ENCODE measurements at places on chromosomes 13 and 19.

DNA sequence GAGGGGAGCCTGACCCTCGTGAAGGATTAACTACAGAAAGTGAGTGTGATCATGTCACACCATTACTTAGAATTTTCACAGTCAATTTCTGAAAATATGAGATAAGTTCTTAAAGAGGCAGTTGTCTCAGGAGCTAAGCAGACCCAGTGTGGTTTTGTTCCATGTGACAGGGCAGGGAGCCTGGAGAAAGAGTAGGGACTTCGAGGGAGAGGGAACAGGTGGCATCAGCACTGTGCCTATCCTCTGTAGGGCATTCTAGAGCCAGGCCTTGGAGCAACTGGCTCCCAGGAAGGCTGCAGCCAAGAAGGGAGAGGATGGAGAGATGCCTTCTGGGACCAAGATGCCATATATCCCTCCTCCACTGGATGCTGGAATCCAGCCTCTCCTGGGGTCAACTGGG lies 183.0 kb downstream of the TSHZ3 start:
- no peak for DNase-seq

- no peak for DNase-seq
Measured at GRCh38 chr13:29893438-29893837, 43.0 kb upstream of the UBL3 start.

- no peak for DNase-seq
Measured at GRCh38 chr13:94829837-94830365, 117.6 kb upstream of the SOX21 start.

- no peak for DNase-seq
Measured at GRCh38 chr19:23795462-23795861, 36.8 kb upstream of the ZNF681 start.

- no peak for DNase-seq
Measured at GRCh38 chr19:38806371-38806770, 6.4 kb downstream of the LGALS4 start.

DNA sequence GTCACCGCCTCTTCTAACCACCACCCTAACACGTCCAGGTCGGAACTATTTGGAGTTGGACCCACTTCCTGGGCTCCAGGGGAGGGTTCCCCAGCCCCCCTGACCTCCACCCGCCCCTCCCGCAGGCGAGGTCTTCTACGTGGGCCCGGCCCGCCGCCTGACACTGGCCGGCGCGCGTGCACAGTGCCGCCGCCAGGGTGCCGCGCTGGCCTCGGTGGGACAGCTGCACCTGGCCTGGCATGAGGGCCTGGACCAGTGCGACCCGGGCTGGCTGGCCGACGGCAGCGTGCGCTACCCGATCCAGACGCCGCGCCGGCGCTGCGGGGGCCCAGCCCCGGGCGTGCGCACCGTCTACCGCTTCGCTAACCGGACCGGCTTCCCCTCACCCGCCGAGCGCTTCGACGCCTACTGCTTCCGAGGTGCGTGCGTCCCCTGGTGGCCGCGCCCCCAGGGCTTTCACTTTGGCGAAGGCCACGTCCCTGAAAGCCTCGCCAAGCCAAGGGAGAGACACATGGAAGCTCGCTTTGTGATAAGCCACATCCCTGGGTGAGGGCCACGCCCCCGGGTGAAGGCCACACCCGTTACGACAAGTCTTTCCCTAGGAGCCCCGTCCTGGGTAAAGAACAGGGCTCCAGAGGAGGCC lies 13.2 kb downstream of the NCAN start:
- peak; percentile 62 for DNase-seq

- no peak for DNase-seq
Measured at GRCh38 chr13:89324582-89324981, 1653.4 kb downstream of the SLITRK5 start.

DNA sequence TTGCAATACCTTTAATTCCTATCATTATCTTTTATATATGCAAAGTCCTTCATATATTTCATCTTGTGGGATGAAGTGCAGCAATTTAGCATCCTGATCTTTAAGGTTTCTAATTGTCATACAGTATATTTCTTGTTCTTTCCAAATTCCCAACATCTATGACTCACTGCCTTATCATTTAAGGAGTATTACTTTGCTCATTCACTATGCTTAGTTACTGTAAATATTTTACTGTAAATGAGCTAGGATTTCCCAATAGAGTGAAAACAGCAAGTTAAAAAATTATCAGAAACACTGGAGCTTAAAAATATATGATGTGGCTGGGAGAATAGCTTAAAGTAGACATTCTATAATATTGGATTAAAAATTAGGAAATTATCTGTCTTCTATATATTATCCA lies 69.9 kb downstream of the SLITRK6 start:
- DNase-seq: no peak

- DNase-seq: no peak
Measured at GRCh38 chr19:1452802-1453524, 3.0 kb downstream of the APC2 start.

DNA sequence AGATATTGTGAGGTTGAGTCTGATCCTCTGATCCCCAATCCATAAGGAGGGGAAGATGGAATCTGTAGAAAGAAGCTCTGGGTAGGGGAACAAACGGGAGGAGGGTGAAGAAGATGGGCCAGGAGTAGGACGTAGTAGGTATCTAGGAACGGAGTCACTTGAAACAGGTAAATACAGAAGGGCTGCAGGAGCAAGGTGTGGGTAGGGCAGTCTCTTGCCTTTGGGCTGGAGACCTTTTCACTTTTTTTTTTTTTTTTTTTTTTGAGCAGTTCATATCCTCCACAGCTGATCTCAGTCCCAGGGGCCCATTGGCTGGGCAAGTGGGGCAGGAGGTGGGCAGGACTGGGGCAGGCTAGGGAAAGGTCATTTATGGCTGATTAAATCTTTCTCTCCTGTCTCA lies 1.5 kb downstream of the BCKDHA start:
- DNase-seq: no peak

GRCh38 chr13:96052656-96053002 lies 572 bp downstream of the UGGT2 start:
- peak; percentile 11 for DNase-seq

GRCh38 chr19:20964798-20965197 lies 41.7 kb downstream of the ZNF85 start:
- DNase-seq: no peak

DNA sequence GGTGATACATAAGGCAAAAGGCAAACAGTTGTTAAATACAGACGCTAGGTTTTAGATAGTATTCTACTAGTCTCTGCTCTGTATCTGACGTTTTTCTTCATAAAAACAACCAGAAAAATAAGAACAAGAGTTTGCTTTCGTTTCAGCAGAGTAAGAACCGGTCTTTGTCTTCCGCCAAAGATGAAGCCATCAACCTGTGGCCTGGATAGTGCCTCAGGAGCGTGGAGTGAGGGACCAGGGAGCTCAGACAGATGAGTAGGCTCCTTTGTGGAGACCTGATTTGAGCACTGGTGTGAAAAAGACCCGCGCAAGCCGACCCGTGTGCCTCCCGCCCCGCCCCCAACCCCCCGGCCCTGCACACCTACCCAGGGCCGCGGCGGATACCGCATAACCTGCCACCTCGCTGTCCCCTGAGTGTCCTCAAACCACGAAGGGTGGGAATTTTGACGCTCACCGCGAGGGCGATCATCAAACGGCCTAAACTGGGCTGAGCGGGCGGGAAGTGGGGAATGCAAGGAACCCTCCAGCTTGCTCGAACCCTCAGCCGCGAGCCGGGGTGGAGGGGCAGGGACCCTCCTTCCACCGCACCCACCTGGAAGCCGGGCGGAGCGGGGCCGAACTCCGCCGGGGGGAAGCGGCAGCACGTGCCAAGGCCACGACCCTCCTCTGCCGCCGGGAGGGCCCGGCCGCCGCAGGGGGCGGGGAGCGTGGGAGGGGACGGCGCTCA lies 866 bp upstream of the LMO7 start:
- no peak for DNase-seq

GRCh38 chr13:49124693-49125304 lies 95.3 kb upstream of the MLNR start:
- no peak for DNase-seq

DNA sequence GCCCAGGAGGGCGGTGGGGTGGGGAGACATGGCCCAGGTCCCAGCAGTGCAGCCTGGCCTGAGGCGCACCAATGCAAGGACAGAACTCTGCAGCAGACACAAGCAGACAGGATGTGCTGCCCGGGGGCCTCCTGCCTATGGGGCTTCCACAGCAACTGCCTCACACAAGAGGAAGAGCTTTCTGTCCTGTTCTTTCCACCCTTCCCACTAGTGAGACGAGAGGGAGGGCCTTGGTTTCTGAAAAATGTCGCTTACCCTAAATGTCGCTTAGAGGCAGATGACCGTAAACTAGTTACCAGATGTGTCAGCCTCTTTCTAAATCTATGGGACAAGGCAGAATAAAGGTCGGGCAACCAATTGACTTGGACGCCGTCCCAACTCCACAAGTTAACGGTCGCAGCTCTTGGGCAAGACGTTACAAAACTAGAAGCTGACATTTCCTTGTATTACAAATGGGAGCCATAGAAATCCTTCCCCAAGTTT lies at the start of gene LAIR1:
Gene LAIR1, minus strand, starts transcription at position 157 of the 483 bp plus-strand sequence. Its CDS starts 127 bp downstream, at position 30.
- no peak for DNase-seq

DNA sequence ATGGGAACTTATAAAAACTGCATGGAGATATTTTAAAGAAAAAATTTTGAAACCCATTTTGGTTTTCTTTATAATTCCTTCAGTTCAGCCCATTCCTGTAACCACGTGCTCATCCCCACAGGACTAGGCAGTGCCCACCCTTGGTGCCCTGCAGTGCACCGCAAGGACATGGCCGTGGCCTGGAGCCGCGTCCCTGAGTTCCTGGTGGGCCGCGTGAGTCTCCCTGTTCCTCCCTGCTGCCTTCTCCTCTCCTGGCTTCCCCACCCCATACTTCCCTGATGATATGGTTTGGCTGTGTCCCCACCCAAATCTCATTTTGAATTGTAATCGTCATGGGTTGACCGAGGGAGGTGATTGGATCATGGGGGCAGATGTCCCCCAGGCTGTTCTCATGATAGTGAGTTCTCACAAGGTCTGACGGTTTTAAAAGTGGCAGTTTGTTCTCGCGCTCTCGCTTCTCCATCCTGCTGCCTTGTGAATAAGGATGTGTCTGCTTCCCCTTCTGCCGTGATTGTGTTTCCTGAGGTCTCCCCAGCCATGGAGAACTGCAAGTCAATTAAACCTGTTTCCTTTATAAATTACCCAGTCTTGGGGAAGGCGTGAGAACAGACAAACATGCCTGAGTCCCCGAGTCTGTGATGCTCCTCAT lies 31.6 kb upstream of the TFDP1 start:
- no peak for DNase-seq

DNA sequence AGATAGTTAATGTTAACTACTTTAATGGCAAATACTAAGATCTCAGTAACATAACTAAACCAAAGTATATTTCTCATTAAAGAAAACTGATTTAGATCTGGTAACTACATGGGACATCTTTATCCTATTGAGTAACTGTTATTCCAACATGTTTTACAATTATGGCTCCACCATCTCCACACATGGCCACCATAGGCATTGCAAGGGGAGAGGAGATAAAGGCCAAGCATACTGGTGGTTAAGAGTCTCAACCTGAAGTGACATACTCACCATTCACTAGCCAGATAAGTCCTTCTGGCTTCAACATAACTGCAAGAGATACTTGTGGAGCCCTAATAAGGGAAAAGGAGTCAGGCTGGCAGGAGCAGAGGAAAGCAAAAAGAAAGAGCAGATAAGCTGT lies 1586.4 kb upstream of the SPRY2 start:
- peak; percentile 7 for DNase-seq

DNA sequence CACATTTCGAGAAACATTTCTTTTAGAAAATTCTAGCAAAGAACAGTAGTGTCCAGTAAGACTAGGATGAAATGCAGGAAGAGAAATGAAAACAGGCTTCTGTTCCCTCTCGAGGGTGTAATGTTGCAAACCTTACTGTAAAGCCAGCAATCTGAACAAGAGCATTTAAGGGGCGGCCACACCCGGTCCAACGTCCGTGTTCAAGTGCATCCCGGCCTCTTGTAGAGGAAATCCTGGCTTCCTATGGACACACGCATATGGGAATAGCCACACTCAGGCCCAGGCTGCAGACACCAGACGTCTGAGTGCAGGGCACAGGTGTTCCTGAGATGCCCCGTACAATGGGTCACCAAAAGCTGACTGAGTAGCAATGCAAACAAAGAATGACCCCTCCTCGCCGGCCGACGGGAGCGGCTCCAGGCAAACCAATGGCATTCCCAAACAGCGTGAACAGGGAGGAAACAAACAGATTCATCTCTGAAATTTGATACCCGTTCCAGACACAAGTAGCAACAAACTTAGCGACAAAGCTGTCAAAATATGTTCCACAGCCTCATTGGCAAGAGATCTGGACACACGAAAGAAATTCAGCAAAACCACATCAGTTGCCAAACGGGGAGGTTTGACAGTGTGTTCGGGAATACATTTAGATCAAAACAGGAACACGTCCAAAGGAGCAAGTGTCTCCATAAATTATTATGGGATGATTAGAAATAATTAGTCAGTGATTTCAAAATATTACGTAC lies 278.6 kb upstream of the TSHZ3 start:
- no peak for DNase-seq

GRCh38 chr19:289651-290371 lies 1.4 kb downstream of the PLPP2 start:
- peak; percentile 59 for DNase-seq

DNA sequence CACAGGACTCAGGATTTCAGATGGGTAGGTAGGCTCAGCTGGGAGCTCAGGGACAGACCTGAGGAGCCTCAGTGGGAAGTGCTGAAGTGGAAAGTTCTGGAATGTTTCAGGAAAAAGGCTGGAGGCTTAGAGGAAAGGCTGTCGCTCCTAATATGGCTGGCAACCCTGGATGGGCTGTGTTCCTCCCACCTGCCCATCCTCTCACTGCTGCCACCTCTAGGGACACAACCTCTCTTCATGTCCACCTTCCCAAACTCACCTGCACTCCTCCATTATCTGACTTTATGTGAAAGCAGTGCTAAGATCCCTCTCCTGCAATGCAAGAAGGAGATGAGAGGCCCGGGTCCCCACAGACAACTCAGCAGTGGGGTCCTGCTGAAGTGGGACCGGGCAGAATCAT lies 5.8 kb upstream of the CEACAM21 start:
- DNase-seq: no peak

DNA sequence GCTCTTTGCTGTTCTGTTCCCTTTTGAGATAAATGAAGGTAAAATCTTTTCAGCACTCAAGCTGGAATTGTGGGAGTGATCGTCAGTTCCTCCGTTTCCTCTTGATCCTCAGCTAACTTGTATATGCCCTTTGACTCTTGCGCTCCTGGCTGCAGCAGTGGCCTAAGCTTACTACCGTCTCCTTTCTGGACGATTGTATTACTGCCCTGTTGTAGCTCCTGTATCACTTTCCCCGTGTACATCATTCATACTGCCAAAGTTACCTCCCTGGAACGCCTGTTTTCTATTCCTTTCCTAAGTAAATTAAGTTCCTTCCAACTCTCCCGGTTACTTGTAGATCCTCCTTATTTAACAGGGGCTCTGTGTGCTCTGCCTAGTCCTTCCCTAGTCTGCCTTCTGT lies 36.9 kb downstream of the WASF3 start:
- no peak for DNase-seq

GRCh38 chr19:41222240-41222639 lies 3.2 kb downstream of the AXL start:
- no peak for DNase-seq

Measured in NCI-H748 treated with DMSO at 0.1 percent for 48 hours (cell line).